Smooth muscle cell of trachea (primary cell): ENCODE measurements at places on chromosomes 5 and 9. TPM values are rescaled to one million over a fixed set of nuclear protein-coding genes. Genes with fewer than 3 reads are reported as not detected.

TNFSF8 gene
- total RNA-seq = not detected in 2 replicates

NDUFS4 gene
- 69.0 and 151 TPM in 2 replicates for total RNA-seq

STC2 gene
- 113 and 464 TPM in 2 replicates for total RNA-seq

CCNJL gene
- 0.15 and 0.17 TPM in 2 replicates for total RNA-seq

CTNND2 gene
- not detected in 2 replicates for total RNA-seq

PCDHB2 gene
- 0.58 and 3.0 TPM in 2 replicates for total RNA-seq

USP20 gene
- 15.1 and 17.0 TPM in 2 replicates for total RNA-seq

ISL1 gene
- not detected in 2 replicates for total RNA-seq

C9orf153 gene
- total RNA-seq = 0.15 and 0.50 TPM in 2 replicates

SECISBP2 gene
- 25.8 and 27.9 TPM in 2 replicates for total RNA-seq

GABRP gene
- total RNA-seq = not detected in 2 replicates

TAS2R1 gene
- total RNA-seq = not detected in 2 replicates

SHOC1 gene
- total RNA-seq = under 0.01 and 0.17 TPM in 2 replicates

NFIB gene
- 13.7 and 40.7 TPM in 2 replicates for total RNA-seq

ACTBL2 gene
- total RNA-seq = not detected in 2 replicates

PCDHA1 gene
- under 0.01 TPM in 1 of 2 replicates, not detected in the other for total RNA-seq

PRDM9 gene
- not detected in 2 replicates for total RNA-seq

SPOCK1 gene
- total RNA-seq = 36.1 and 54.9 TPM in 2 replicates

LECT2 gene
- total RNA-seq = not detected in 2 replicates

BAAT gene
- total RNA-seq = not detected in 2 replicates

PDE8B gene
- under 0.01 TPM in 1 of 2 replicates, not detected in the other for total RNA-seq

MARCHF3 gene
- 6.8 and 7.4 TPM in 2 replicates for total RNA-seq

TJP2 gene
- total RNA-seq = 58.2 and 64.5 TPM in 2 replicates

PHF24 gene
- under 0.01 TPM in 1 of 2 replicates, not detected in the other for total RNA-seq

OXCT1 gene
- total RNA-seq = 35.2 and 57.5 TPM in 2 replicates

SLC6A18 gene
- total RNA-seq = not detected in 2 replicates

SAPCD2 gene
- total RNA-seq = 1.5 and 8.0 TPM in 2 replicates

FSTL4 gene
- 0.17 TPM in 1 of 2 replicates, not detected in the other for total RNA-seq

FAM163B gene
- total RNA-seq = not detected in 2 replicates

LVRN gene
- 0.17 and 0.44 TPM in 2 replicates for total RNA-seq

TGFBI gene
- total RNA-seq = 581 and 1,490 TPM in 2 replicates

FANCC gene
- total RNA-seq = 5.1 and 7.3 TPM in 2 replicates

ORM2 gene
- total RNA-seq = not detected in 2 replicates

FUT7 gene
- not detected in 2 replicates for total RNA-seq

NIPAL4 gene
- total RNA-seq = under 0.01 TPM in 1 of 2 replicates, not detected in the other

ITGA1 gene
- 4.1 and 8.1 TPM in 2 replicates for total RNA-seq

AQP3 gene
- 2.6 and 21.2 TPM in 2 replicates for total RNA-seq
